NCI-H1436 treated with DMSO at 0.1 percent for 48 hours (cell line): ENCODE measurements at places on chromosomes 2 and 18.

DNA sequence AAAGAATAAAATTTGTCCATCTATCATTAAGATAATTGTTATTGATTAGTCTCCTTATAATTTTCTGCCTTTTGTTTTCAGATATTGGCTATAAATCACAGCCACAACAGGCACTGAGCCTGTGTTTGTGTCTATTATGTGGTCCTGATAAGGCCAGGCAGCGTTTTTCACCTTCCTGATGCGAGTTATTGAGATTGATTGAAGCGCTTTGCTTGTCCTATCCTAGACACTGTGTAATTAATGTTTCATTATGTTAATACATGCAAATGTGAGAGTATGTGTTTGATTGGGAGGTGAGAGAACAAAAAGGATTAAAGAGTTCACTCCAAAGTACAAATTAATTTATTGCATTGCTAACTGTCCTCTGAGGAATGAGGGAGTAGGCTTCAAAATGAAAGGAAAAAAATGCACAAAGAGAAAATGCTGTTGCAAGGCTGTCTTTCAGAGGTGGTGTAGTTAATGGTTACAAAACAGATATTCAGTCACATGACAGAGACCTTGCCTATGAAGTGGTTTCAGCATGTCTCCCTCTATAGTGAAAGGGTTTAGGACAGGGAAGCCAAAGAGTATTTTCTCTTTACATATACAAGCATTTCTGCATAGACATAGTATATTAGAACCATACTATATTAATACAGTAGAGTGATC, 391.1 kb downstream of the DCC start:
- DNase-seq: no peak

GRCh38 chr2:107091163-107091864, 205.3 kb upstream of the ST6GAL2 start:
- no peak for DNase-seq

GRCh38 chr18:58567453-58568196, 61.3 kb downstream of the ALPK2 start:
- no peak for DNase-seq

DNA sequence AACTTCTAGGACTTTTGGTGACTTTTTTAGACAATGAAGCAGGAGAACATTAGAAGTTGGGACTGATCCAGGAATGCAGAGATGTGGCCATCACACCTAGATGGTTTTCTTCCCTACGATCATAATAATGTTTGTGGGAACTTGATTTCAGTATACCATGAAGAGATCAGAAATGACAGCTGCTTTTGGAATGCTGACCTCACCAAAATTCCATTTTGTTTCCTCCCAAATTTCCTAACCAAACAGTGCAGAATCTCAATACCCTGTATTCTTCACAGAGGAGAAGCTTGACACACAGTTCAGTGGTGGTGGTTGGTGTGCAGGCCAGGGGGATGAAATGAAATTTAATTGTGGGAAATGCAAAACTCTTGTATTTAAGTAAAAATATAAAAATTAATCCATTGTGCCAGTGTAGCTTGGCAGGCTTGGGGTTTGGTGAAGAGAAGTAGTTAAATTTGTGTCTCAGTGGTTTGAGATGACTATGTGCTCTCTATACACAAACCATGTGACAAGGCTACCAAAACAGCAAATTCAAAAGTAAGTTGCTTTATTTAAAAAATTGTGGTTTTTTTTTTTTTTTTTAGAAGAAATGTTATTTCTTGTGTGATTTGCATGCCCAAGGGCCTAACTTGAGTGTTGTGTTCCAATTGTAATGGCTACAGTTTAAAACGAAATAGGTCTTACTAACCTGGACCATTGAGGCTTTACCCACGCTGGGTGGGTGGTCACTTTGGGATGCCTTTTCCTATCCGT, 252.4 kb downstream of the LPIN1 start:
- no peak for DNase-seq

GRCh38 chr2:44723921-44724320, 217.6 kb upstream of the SIX3 start:
- DNase-seq: no peak

DNA sequence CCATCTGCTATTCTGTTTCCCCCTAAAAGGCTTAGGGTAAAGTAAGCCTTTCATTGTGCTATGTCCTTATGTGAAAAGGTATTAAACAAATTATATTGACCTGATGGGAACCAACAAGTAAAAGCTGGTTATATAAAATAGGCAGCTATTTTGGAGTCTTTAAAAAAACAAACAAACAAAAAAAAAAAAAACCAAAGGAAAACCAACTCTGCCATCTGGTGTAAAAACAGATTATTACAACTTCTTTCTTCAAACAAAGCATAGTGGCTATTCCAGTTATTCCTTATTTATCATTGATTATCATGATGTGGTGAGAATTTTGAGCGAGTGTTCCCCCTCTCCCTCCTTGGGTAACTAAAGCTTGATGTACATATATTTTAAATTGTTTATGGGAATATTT, 122.3 kb upstream of the FHL2 start:
- no peak for DNase-seq
